ENCODE measurements at places on chromosomes 3 and 15. TPM values are rescaled to one million over a fixed set of nuclear protein-coding genes. Genes with fewer than 3 reads are reported as not detected.

GOLGA6A gene
- polyA plus RNA-seq, result not detected

HCLS1 gene
- 8.3 TPM for polyA plus RNA-seq

SLC9C1 gene
- 0.60 TPM for polyA plus RNA-seq

UROC1 gene
- polyA plus RNA-seq, result 0.13 TPM

PARP14 gene
- polyA plus RNA-seq, result 29.6 TPM

LPP gene
- polyA plus RNA-seq, result 17.0 TPM

ITGA11 gene
- 3.8 TPM for polyA plus RNA-seq

SLC7A14 gene
- polyA plus RNA-seq, result 1.7 TPM

CYP8B1 gene
- 0.62 TPM for polyA plus RNA-seq

AADACL2 gene
- not detected for polyA plus RNA-seq

STARD5 gene
- 3.9 TPM for polyA plus RNA-seq

CD80 gene
- polyA plus RNA-seq, result 0.24 TPM

CNTN3 gene
- polyA plus RNA-seq, result 5.6 TPM

ZNF80 gene
- polyA plus RNA-seq, result 0.06 TPM

OR5H14 gene
- polyA plus RNA-seq, result not detected

DNA sequence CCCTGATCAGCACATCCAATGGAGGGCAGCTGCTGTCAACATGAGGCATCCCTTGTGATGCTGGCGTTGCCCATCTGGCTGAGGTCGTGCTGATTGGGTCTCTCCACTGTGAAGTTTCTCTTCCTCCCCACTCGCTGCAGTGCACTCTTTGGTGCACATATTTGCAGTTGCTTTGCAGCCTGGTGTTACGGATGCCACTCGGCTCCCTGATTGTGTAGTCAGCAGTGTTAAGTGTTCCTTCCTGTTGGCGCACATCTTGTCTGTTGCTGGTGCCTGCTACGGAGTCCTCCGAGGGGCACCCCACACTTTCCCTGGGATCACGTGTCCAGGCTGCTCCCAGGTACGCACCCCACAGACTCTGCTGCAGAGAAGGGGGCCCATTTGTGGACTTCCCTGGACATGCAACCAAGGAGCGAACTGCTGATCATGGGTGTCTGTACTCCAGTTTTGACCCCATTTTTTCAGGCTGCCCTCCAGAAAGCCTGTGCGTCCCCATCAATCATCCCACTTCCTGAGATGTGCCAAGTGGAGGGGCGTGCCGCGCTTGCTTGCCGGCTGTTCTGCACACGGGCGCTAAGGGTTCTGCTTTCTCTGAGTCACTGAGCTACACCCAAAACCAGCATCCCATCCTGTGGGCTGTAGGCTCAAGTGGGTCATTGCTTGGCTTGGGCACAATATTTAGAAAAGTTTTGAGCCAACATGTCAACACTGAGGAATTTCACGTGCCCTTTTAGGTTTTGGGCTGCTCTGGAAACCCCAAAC lies 98.6 kb downstream of the FBLN2 start:
- DNase-seq, result no peak

GRCh38 chr3:114884213-114884923 lies 262.7 kb downstream of the ZBTB20 start:
- no peak for DNase-seq

DNA sequence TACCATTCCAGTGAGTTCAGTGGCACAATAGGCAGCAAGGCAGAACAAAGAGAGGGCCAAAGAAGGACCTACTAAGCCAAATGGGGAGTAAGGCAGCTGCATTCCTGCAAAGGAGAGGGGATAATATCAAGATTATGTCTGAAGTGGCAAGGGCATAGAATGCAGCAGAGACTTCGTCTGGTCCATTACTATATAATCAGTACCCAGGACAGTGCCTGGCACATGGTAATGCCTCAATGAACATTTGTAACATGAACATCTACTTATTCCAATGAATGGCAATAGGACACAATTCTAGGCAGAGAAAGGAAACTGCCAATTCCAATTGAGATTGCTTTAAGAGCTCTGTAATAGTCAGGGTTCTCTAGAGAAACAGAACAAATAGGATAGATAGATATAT lies 82.1 kb upstream of the STAC start:
- DNase-seq, result no peak

GRCh38 chr3:66276705-66277274 lies 56.0 kb downstream of the SLC25A26 start:
- peak; percentile 48 for DNase-seq

DNA sequence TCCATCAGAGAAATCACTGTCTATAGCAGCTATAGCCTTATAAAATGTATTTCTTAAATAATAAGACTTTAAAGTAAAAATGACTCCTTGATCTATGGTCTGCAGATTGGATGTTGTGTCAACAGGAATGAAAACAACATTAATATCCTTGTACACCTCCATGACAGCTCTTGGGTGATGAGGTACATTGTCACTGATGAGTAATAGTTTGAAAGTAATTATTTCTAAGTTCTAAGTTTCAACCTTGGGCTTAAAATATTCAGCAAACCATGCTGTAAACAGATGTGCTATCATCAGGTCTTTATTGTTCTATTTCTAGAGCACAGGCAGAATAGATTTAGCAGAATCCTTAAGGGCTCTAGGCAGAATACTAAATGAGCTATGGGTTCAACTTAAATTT lies 568.2 kb upstream of the BCHE start:
- DNase-seq, result no peak

GRCh38 chr3:126465928-126466544 lies 9.7 kb downstream of the ZXDC start:
- no peak for DNase-seq

DNA sequence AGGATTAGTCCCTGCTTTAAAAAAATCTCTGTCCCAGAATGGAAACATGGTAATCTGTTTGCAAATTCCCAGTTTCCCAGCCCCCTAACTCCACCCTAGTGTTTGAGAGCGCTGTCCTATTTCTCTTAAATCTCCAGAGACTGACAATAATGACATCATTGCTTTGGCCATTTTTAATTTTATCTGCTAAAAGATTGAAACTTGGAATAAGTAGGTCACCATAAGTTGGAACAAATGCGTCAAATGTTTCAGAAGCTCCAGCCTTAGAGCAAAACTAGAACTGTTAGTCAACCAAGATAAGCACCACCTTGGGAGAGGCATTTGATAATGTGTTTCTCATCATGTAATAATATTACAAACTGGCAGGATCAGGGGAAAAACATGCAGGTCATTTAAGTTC lies 25.7 kb upstream of the MB21D2 start:
- no peak for DNase-seq

DNA sequence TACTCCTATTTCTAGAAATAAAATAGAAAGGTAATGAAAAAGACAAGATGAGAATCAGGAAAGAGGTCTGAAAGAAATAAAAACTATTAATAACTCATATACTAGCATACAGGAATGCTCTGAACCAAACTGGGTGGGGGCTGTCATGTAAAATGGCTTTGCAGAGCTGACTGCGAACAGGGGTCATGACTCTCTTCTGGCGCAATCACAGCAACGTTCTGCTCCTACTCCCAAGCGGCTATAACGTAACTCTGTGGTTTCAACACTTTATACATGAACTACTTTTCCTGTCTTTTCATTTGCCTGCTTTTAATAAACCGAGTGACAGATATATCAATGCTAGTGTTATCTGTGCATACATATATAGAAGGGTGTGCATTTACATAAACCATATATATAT lies 116.7 kb downstream of the DLG1 start:
- no peak for DNase-seq

- no peak for DNase-seq
Measured at GRCh38 chr3:61922118-61922517, 360.7 kb downstream of the PTPRG start.

DNA sequence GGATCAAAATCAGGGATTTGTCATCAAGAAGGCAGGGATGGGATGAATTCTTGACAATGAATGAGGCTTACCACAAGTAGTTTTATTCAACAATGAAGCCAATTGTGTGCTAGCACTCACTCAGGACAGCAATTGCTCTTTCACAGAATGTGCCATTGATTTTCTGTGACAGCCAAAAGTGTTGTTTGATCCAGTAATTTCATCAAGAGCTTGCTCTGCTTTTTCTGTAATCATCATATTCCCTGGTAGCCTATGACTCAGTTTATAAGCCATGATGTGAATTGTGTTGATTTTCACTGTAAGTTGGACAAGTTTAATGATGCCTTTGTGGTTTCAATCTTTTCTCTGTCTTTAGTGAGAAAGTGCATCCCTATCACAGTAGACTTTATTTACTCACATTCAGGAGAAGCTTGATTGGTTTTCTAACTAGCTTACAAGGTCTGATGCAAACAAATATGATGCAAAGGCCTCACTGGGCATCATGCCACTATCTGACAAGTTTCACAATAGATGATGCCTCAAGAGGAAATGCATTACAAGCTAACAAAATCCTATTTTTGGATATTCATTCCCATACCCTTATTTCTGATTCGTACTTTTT lies 13.6 kb upstream of the CSRNP1 start:
- no peak for DNase-seq

GRCh38 chr15:28955160-28955992 lies 69.6 kb downstream of the APBA2 start:
- DNase-seq, result no peak

GRCh38 chr15:98294126-98294525 lies 333.6 kb downstream of the ARRDC4 start:
- no peak for DNase-seq

DNA sequence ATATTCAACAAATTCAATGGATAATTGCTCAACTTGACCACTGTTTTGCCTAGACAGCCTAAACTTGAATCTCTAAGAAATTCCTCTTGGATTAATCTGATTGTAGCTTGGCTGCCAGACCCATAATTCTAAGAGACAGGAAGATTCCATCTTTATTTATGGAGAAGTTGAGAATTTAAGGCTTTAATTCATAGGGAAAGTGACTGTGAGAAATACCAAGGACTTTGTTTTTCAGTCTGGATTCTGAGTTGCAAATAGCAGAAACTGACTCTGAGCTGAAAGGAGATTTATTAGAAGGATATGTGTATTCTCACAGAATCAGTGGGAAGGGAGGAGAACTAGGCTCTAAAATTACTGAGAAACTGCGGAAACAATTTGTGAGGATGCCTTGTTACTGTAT lies 195.7 kb downstream of the OXSM start:
- no peak for DNase-seq

- DNase-seq, result no peak
Measured at GRCh38 chr3:25386686-25387255, 41.3 kb upstream of the RARB start.

GRCh38 chr3:194937144-194937543 lies 251.5 kb downstream of the FAM43A start:
- no peak for DNase-seq

GRCh38 chr15:41546851-41547786 lies 3.1 kb upstream of the RPAP1 start:
- DNase-seq, result no peak

DNA sequence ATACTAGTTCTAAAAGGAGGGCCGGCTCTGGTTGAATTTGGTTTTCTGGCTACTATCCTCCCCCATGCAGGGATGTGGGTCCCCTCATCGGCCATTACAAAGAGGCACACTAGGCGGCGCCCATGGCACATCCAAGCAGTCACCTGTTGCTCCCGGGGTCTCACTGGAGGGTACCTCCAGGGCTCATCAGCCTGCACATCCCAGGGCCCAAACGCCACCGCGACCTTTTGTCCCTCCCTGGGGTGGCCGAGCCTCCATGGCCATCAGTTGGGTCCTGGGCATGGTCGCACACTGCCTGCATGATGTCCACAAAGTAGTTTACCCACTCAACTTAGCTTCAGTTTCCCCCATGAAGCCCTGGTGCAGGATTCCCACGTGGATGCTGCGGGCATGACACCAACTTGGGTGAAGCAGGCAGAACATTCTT lies 28.3 kb downstream of the IDH3A start:
- peak; percentile 3 for DNase-seq

GRCh38 chr3:169350228-169350627 lies 313.3 kb downstream of the MECOM start:
- no peak for DNase-seq

DNA sequence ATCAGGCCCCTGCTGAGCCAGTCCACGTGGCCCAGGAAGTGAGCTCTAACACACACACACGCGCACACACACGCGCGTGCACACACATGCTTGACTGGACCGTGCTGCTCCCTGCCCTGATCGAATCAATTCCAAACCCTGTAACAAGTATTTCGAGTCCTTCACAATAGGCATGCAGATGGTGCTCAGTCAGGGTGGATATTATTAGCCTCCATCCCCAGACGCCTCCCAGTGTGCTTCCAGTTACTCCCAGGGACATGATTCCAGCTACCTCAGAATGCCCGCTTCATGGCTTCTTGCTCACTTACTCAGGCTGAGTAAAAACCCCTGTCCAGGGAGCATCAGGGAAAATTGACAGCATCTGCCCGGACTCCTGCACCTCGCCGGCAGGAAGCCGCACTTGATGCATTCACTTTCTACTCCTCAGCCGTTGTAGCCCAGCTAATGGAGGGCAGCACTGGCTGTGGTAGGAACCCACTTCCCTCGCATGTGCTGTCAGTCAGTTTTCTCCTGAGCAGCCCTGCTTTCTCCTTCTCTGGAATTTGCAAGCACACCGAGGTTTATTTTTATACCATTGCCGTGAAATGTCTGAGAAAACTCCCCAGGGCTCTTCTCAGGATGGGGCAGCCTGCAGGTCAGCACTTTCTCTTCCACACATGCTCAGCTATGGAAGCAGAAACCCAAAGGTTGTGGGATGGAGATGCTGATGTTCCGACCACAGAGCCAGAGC lies 126.1 kb upstream of the ABHD17C start:
- DNase-seq, result no peak

DNA sequence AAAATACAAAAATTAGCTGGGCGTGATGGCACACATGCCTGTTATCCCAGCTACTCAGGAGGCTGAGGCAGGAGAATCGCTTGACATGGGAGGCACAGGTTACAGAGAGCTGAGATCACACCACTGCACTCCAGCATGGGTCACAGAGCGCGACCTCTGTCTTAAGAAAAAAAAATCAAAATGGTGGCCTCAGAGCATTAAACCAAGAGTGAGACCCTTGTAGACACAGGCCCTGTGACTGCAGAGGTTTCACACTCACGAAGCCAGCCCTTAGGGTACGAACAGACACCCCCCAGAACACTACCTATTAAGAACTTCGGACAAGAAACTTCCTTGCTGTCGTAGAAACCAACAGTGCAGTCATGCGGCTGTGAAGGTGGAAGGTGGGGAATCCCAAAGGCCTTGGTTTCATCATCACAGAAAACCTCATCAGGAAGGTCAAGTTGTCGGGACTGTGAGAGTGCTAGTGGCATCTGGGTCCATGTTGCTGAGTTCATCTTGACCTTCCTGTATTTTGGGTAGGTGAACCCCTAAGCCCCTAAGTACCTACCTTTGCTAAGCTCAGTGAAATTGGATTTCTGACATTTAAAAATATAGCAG lies 4.8 kb upstream of the PDE8A start:
- no peak for DNase-seq

- no peak for DNase-seq
Measured at GRCh38 chr3:149702691-149703441, 45.0 kb upstream of the WWTR1 start.

DNA sequence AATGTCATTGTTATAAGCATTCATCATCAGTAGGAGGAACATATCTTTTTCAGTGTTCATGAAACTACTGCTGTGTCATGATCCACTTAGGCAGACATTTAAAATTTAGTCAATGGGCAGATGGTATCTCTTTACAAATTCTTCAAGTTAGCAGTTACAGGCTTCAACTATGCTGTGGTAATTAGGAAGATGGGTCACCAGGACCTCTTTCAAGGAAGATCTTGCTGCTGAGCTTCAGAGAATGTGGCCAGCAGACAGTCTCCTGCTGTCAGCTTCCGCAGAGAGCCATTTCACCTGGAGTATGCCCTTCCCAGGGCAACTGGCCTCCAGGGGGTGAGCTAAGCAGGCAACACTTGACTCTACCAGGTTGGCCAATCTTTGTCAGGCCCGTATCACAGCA lies 19.4 kb downstream of the IFT57 start:
- no peak for DNase-seq

- no peak for DNase-seq
Measured at GRCh38 chr3:40116478-40117177, 192.9 kb upstream of the EIF1B start.

- no peak for DNase-seq
Measured at GRCh38 chr3:135141160-135141559, 346.1 kb downstream of the EPHB1 start.

Measured in left renal cortex interstitium (tissue), 4 donors.